ENCODE measurements at places on chromosomes 3 and 15. TPM values are rescaled to one million over a fixed set of nuclear protein-coding genes. Genes with fewer than 3 reads are reported as not detected.
A peak's percentile ranks its signal among the peaks of the same experiment; 100 is the strongest.

Gene KCNH8
- 10.0 TPM for total RNA-seq

Gene GOLGA6L26
- total RNA-seq, result not detected

Gene GOLGA8B
- 123 TPM for total RNA-seq

Gene ZIC1
- 0.77 TPM for total RNA-seq

GRCh38 chr15:35757765-35758164 lies 211.8 kb upstream of the DPH6 start:
- no peak for DNase-seq

GRCh38 chr3:82030916-82031315 lies 269.5 kb upstream of the GBE1 start:
- no peak for DNase-seq

DNA sequence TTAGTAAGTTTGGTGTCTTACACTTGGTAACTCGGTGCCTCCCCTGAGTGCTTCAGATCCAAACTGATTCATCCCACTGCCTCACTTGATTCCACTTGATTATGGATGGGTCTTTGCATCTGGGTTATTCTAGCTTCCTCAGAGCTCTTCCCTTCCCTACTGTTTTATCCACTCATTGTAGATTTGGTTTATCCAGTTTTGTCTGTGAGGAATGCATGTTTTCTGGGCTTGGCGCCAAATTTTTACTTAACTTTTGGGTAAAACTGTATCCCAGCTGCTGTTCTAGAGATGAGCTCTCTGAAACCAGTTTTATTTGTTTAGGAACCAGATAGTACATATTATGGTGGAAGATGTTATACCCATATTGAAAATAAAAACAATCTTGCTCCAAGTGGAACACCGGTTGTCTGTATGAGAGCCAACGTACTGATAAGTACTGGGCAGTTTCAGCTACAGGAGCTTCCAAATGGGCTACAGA lies 20.9 kb downstream of the RAD54L2 start:
- DNase-seq, result no peak

DNA sequence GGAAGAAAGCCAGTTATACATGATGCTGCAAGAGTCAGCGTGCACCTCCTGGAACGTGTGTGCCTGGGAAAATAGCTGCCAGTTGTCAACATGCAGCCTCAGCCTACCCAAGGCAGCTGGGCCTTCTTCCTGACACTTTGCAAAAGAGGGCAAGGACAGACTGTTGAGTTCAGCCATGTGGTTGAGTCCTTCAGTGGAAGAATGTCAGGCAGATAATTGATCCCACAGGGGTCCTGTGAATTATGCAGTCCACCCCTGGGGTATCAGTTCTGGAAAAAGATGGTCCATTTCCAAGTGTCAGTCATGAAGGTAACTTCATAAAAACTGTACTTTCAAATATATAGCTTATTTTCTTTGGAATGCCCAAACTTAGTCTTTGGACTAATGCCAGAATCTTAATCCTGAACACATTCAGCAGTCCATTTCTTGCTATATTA lies 79.6 kb downstream of the ARNT2 start:
- no peak for DNase-seq

DNA sequence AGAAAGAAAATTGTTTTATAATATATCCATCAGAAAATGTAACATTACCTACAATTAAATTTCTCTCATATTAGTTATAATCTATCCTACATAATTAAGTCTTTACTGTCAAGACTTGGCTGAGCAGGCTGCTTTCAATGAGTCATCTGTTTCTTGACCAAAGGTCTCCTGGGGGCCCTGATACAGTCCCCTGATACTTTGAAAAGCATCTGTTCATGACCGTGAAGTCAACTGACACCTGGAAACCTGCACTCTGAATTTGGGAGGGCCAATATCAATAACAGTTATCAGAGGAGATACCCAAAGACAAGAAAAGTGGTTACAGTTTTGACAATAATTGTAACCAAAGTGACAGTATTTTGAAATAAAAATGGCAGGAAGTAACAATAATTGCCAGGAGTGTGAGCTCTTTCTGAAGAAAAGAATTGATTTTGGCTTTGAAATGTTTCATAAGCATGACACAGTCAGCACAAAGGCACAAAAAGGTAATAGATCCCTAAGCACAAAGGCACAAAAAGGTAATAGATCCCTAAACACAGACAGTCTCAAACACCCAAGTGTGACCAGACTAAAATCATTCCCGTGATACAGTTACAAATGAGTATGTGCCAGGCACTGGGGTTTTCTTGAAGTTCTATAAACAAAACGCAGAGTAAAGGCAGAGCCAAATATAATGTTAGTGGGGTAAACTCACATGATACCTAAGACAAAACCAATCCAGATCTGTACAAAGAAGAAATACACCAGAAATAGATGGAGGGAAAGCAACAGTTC lies 260.7 kb downstream of the PLOD2 start:
- DNase-seq, result no peak

- no peak for DNase-seq
Measured at GRCh38 chr15:40793216-40793989, 13.5 kb upstream of the ZFYVE19 start.

GRCh38 chr3:10115326-10116137 lies at the start of gene BRK1:
Gene BRK1 (plus strand): TSS chr3:10115675. CDS start chr3:10115702, 27 bp downstream.
- DNase-seq, result peak; percentile 78

DNA sequence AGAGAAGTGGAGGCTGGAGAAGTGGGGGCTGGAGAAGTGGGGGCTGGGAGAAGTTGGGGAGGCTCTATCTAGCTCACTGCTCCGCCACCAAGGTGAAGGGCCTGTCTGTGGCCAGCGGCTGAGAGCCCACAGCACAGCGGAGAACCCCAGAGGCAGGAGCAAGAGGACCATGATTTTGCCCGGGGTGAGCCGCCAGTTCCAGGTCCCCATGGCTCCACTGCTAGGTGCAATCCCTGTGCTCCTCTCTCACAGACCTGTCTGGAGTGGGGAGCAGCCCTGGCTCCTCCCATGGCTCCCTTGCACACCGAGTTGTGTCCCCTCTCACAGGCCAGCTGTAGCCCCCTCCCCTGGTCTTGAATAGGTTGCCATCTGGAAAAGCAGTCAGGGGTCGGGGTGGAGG lies 4.7 kb upstream of the NRROS start:
- no peak for DNase-seq

DNA sequence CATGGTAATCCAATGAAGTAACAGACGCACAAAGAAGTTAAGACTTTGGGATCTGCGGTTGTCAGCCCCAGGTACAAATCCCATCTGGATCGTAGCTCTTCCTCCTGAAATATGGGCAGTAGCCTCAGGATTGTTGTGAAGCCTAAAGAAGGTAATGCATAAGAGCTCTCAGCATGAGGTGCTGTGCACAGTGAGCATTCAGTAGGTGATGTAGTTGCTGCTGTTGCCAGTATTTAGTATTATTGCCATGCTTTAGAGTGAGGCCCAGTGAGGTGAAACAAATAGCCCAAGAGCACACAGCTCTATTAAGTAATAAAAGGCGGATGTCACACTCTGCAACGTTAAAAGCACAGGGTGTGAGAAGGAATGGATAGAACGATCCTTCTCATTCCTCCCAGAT lies 225.7 kb downstream of the GABRG3 start:
- DNase-seq, result no peak

DNA sequence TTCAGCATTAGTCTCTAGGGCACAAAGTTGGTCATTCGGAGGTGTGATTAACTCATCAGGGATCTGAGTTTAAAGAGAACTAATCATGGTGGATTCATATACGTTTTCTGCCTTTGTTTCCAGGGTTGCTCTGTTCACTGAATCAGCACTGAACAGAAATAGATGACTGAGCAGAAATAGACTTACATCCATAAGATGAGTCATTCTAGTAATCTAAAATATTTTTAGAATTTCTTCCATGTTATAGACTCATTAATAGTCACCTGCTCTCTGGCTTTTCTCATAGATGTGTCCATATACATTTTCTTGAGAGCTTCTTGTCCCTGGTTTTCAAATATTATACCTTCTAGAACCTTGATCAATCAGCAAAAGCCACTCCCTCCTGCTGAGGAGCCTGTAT lies 837.6 kb upstream of the DPPA4 start:
- no peak for DNase-seq

- no peak for DNase-seq
Measured at GRCh38 chr3:153574445-153574844, 412.4 kb downstream of the RAP2B start.

GRCh38 chr15:41825145-41825544 lies 2.7 kb upstream of the JMJD7 start:
- DNase-seq, result no peak

DNA sequence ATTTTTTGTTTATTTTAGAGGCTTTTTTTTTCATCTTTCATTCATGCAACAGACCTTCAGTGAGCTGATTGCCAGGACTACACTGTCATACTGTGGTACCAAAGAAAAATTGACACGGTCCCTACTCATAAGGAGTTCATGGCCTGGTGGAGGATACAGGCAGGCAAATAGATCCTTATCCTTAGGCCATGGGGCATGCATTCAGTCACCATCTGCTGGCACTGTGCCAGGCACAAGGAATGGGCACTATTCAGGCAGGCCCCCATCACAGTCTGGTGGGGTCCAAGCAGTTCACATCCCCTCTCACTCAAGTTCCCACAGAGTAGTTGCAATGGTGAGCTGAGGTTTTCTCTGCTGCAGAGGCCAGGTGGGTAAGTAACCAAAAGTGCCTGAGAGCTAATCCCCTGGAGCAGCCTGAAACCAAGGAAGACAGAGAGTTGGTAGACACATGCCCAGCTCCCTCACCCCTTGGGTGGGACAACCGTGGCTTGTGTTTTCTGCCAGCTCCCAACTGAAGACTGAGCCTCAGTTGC lies 17.3 kb downstream of the CISH start:
- no peak for DNase-seq

- no peak for DNase-seq
Measured at GRCh38 chr3:54123003-54123775, 837 bp downstream of the CACNA2D3 start.

DNA sequence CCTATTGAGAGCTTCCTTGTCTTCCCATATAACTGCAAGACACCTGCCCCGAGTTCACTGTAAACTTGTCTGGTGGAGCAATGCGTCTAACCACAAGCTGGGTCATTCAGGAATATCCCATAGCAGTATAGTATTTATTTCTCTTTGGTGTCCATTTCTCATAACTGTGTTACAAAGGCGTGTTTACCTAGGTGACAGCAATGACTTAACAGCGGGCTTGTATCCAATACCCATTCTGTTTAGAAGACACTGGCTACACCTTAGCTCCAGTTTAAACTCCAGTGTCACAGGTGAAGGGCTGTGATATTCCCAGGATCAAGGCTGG lies 24.3 kb downstream of the ATP10A start:
- DNase-seq, result no peak

DNA sequence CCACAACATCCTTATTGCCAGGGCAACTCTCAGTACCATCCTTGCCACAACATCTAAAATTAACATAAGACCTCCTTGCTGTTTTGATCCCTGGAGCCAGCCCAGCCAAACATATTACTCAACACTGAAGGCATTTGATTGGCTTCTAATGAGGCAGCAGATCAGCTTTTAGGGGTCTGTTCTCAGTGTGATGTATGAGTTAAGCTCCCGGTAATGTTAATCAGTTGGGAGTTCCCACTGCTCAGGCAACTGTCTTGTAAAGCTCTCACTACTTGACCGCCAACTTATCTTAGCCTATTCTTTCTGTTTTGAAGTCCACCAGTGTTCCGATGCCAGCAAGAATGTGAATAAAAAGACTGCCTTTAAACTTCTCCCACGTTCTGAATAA lies 158.9 kb downstream of the FOXB1 start:
- no peak for DNase-seq

GRCh38 chr3:70824773-70825172 lies 512.3 kb upstream of the MDFIC2 start:
- DNase-seq, result no peak

- DNase-seq, result no peak
Measured at GRCh38 chr3:146091397-146091796, 69.6 kb downstream of the PLOD2 start.

DNA sequence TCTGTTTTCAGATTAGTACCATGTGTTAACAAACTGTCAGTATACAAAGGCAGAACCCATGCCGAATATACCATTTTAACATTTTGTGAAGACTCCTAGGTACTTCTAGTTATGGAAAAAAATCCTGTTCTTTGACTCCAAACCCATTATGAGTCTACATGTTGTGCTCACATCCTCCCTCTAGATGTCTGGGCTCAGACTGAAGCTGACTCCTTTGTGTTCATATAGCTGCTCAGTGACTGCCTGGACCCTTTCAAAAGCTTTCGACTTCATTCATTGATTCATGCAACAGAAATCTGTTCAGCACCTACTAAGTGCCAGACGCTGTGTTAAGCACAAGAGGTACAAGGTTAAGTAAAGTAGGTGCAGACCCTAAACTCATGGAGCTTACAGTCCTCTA lies 60.5 kb downstream of the MEGF11 start:
- DNase-seq, result no peak

Measured in progenitor cell of endocrine pancreas (in vitro differentiated cells).